ENCODE measurements at places on chromosomes 3 and 15.

DNA sequence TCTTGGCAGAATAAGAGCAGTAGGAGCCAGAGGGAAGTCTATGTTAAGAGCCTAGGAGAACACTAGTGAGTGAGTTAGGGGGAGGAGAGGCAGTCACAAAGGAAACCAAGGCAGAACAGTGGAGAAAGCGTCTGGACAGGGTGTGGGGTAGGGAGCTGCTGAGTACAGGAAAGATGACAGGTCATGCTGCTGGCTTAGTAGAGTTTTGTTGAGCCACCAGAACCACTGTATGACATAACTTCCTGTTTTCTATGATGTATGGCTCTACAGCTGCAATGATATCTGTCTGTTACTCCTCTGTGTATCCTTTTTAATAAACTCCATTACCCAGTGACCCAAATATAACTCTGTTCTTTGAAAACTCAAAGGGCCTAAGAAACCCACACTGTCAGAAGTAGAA lies 10.6 kb upstream of the STT3B start:
- no peak for DNase-seq

DNA sequence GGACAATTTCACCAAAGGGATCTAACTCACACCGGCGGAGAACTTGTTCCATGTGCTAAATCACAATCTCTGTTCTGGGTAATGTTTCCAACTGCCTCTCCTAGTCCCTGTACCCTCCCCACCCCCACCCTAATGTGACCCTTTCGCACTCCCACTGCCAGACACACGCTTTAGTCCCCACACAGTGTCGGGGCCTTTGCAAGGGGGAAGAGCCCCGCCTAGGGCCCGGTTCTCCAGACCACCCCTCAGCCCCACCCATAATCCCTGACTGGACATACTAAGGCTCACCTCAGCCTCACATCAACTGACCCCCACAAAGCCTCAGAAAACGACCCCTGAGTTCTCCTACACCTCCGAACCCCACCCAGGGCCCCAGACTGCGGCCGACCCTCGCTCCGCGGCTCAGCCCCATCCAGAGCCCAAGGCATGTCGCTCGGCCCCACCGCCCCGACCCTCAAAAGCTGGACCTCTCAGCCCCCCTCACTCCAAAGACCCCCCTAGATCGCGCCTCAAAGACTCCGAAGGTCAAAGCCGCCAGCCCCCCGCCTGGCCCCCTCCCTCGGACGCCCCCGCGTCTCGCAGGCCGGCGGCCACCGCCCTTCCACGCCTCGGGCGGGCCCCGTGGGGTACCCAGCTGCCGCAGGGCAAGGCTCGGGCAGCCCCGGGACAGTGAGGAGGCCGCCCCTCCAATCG lies 72.0 kb upstream of the MAP4 start:
- DNase-seq, result no peak

DNA sequence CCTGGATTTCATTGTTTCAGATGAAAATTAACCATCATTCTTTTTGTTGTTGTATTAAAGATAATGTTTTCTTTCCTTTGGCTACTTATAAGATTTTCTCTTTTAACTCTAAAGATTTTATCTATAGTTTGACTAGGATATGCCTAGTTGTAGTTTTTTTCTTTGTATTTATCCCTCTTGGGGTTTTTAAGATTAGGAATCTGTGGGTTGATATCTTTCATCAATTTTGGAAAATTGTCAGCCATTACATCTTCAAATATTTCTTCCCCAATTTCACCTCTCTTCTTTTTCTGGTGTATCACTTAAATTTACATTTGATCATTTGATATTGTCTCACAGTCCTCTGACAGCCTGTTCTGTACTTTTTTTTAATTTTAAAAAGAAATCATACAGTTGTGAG lies 32.5 kb upstream of the LIMD1 start:
- DNase-seq, result no peak

DNA sequence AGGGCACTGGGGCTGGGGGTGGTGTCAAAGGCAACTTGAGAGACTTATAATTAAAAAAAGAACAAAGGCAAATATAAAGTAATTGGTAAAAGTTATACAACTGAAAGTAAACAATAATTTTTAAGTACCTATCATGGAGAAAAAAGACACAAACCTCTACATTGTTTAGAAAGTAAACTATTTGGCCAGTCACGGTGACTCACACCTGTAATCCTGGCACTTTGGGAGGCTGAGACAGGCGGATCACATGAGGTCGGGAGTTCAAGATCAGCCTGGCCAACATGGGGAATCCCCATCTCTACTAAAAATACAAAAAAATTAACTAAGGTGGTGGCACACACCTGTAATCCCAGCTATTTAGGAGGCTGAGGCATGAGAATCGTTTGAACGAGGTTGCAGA lies 25.8 kb downstream of the RPSA start:
- DNase-seq, result no peak

- DNase-seq, result no peak
These were observed 3.2 kb upstream of the CNOT10 start for GRCh38 chr3:32681811-32682210.

DNA sequence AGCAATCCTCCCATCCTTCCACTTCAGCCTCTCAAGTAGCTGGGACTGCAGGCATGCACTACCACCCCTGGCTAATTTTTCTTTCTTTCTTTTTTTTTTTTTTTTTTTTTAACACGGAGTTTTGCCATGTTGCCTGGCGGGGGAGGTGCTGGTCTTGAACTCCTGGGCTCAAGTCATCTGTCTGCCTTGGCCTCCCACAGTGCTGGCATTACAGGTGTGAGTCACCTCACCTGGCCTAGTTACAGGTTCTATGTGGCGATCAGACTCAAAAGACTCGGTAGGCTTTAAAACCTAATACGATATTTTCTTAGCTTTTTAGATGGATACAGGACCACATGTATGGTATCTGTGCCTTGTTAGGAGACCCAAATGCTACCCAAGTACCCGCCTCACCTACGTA lies 14.0 kb upstream of the SLC25A26 start:
- DNase-seq, result no peak

- DNase-seq, result no peak
These were observed 99.0 kb downstream of the ANO10 start for GRCh38 chr3:43522727-43523362.

DNA sequence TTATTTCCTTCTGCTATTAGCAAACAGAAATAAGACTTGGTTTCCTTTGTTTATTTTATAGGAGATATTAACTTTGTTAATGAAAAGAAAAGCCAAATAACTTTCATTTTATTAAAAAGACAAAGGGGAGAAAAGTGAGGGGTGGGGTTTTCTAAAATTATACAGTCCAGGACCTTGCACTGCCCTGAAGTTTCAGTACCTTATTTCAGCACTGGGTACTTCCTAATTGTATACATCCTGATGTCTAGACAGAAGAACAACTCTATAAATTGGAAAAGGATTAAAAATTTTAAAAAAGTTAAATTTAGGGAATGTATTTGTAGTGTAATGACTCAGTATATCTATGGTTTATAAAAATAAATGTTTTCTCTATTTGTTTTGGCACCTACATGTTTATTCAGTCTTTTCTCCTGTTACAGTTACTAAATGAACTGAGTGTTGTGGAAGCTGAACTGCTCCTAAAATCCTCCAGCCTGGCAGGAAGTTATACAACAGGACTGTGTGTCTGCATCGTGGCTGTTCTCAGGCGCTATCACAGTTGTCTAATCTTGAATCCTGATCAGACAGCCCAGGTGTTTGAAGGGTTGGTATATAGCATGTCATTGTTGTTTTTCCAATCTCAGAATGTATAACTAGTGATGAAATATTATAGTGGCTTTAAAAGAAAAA lies 27.6 kb upstream of the P2RY13 start:
- no peak for DNase-seq

DNA sequence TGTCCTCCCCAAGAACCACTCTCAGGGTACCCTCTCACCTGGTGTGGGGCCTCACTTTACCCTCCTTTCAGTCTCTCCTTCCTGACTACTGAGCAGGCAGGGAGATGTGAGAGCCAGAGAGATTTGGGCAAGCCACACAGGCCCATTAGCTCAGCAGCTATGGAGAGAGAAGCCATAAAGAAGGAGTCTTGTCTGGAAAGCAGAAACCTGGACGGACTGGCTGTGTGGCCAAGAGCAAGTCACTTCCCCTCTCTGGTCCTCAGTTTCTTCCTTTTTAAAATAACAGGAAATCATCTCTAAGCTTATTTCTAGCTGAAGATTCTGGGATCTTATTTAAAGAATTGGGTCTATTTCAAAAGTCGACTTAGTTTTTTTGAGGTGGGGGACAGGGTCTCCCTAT lies 65.8 kb upstream of the ZNF148 start:
- no peak for DNase-seq

DNA sequence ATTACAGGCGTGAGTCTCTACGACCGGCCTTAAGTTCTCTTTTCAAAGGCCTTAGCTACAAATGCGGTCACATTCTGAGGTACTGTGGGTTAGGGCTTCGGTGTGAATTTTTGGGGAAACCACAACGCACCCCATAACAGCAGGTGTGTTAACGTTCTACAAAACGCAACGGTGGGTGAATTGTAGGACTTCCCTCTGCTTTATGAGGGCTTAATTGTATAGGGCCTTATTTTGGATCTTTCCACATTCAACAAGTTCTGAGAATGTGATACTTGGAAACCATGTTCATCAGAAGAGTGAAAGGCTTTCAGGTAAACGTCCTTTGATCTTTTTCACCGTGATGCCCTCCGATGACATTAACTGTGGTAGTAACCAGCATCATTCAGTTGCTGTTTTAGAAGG lies 998.6 kb upstream of the CFAP20DC start:
- DNase-seq, result no peak

DNA sequence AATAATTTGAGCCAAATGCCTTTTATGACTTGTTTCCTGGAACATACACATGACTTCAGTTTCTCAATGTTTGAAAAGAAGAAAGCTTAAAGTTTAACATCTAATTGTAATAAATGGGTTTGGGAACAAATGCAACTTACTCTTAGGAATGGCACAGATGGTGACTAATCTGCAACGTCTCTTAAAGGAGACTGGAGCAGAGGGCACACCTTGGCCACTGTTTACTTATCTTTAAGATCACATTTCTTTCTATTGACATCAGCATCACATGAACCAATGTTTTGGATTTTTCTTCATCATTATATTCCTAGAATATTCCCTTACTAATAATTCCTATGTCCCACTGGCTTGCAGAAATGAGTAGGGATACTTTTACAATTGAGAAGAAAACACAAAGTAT lies 229.5 kb downstream of the CHL1 start:
- no peak for DNase-seq

GRCh38 chr15:88498996-88499395 lies 31.5 kb downstream of the MRPS11 start:
- no peak for DNase-seq

DNA sequence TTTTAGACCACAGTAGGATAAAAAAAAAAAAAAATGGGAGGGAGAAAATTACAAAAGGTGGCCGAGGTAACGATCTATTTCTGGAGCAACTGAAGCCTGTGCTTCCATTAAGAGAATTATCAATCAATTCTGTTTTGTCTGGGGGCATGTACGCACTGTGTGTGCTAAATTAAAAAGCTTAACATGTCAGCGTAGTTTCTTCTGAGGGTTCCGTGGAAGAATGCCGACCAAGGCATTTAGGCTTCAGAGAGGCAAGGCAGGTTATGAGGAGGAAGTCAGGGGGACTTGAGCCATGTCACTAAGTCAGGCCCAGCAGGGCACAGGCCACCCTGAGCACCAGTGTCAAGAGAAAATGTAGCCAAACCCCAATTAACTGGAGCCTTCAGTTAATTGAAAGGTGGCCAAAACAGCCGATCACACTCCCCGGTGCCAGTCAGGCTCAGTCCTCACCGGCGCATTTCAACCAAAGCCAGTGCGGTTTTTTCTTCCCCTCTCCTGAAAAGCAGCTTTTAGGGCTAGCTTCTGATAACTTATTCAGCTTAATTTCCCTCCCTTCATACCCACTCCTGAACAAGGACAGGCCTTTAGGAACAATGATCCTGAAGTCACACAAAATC lies 113.9 kb downstream of the MEGF11 start:
- DNase-seq, result no peak

Data from left lobe of liver (tissue), 2 donors.